ENCODE measurements at places on chromosomes 6 and 20.

DNA sequence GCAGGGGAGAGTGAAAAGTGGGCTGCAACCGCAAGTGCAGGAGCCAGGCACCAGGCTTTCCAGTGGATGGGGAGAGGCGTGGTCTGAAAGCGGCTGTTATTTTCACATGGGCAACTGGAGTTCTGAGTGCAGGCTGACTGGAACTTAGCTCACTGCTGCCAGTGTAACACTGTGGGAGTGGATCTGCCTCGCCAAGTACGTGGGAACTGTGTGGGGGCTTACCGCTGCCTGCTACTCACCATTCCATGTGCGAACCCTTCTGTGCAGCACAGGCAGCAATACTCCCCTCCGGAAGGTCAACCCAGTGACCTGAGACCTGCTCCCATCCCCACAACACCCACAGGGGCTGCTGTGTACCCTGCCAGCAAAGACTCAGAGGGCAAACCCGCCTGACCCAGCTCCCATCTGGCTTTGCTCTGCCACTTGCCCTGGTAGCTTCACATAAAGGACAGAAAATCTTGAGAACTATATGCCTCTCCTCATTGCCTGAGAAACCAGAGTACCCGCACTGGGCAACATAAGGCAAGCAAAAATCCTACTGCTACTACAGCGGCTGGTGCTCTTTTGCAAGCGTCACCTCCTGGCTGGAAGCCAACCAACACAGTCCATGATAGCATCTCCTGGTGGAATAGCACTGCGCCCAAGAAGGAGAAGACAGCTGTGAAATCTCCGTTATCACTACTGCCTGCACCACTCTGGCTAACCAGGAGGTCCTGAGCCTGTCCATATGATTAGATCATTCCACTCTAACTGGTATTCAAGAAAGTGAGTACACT, 54.4 kb upstream of the SIRPG start:
- DNase-seq = no peak

DNA sequence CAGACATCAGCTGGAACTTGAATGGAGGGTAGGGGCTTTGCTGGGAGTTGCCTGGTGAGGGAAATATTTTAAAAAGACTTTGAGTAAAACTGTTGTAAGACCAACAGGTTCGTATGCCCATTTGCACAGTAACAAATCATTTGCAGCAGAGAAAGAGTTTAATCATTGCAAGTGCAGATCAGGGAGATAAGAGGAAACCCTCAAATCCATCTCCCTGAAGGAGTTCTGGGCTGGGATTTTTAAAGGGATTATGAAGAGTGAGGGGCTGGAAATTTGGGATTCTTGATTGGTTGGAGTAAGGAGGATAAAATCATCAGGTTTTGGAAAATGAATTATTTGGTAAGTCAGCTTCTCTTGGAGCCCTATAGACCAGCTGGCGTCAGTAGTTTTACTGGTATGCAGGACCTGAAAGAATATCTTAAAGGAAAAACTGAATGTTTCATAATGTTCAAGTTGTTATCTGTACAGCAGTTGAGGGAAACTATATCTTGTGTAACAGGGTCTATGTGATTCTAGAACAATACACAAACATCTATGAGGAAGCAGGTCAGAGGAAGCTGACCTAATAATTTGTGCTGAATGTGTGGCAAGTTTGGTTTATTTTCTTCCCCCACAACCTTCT, 295.5 kb downstream of the PLCB1 start:
- no peak for DNase-seq

DNA sequence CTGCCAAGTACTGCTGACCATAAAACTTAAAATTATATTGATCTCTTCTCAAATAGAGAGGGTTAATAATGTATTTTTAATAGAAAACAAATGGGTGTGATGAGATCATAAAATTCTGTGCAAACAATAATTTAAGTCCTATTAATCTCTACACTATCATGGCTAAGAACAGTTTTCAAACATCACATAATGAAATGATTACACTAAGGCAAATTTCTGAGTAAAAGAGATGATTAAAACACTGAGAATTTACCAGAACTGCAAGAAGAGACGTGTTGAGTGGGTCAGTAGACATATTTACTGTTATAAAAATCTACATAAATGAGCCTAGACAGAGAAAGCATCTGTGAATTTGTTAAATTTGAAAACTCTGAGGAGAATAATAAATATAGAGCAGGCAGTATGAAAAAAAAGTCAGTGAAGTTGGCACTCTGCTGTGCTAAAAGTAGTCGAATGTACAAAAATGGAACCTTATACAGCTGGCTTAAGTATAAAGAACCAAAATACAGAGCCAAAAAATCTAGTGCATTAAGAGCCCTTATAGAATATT, 302.6 kb upstream of the MANEA start:
- DNase-seq = no peak

DNA sequence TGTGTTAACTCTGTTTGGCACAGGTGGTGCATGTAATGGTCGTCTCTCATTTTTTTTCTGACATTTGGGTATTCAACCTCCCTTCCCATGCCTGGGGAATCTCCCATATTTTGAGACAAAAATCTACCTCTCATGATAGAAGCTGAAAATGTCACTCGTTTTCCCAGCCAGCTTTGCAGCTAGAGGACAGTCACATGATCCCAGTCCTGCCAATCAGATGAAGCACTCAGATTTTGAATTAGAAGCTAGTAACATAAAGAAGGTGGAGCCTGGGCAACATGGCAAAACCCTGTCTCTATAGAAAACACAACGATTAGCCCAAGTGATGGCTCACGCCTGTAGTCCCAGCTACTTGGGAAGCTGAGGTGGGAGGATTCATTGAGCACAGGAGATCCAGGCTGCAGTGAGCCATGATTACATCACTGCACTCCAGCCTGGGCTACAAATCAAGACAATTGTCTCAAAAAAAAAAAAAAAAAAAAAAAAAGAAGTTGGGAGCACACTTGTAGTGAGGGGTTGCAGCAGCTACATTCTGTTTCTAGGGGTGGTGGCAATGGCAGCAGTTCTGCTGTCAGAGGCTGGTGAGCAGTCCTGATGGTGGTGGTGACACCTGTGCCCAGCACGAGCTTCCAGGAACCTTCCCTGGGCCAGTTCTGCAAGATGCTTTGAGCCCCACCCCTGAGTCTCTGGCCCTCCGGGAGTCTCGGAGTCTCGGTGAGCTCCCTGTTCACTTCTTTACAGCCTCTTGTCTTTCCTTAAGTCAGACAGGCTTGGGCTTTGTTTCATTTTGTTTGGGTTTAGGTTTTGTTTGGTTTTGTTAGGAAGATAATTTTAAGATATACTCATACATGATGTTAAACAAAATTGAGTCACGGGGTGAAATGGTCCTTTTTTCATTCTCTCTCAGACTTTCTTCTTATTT, 94.1 kb upstream of the KCNG1 start:
- no peak for DNase-seq

DNA sequence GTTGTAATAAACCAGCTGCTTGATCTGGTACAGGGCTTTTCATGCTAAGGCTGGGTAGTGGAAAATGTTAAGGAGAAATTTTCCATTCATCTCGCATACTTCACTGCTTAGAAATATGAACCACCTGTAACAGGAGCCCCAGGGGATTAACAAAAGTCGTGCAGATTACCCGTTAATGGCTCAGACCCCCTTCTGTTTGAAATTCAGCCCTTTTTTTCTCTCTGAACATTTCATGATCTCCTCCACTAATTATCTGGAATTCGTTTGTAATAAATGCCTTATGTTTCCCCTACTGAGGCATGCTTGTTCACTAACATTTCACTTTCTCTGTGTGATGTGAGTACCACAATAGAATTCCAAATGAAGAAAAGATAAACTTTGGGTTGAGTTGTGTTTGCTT, 336.4 kb upstream of the HSF2 start:
- no peak for DNase-seq

GRCh38 chr6:119348748-119349360, 707 bp downstream of the MAN1A1 start:
- DNase-seq = no peak

DNA sequence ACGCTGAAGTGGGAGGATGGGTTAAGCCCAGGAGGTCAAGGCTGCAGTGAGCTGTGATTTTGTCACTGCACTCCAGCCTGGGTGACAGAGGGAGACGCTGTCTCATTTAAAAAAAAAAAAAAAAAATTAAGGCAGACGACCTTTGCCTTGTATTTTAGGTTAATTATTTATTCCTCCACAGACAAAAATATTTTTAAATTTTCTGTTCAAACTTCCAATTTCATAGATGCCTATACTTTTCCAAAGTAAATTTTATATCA, 6.3 kb upstream of the SMIM28 start:
- no peak for DNase-seq

GRCh38 chr20:35467339-35468224, 12.2 kb downstream of the CEP250 start:
- no peak for DNase-seq

GRCh38 chr6:52186480-52186879, 305 bp downstream of the IL17A start:
- no peak for DNase-seq

DNA sequence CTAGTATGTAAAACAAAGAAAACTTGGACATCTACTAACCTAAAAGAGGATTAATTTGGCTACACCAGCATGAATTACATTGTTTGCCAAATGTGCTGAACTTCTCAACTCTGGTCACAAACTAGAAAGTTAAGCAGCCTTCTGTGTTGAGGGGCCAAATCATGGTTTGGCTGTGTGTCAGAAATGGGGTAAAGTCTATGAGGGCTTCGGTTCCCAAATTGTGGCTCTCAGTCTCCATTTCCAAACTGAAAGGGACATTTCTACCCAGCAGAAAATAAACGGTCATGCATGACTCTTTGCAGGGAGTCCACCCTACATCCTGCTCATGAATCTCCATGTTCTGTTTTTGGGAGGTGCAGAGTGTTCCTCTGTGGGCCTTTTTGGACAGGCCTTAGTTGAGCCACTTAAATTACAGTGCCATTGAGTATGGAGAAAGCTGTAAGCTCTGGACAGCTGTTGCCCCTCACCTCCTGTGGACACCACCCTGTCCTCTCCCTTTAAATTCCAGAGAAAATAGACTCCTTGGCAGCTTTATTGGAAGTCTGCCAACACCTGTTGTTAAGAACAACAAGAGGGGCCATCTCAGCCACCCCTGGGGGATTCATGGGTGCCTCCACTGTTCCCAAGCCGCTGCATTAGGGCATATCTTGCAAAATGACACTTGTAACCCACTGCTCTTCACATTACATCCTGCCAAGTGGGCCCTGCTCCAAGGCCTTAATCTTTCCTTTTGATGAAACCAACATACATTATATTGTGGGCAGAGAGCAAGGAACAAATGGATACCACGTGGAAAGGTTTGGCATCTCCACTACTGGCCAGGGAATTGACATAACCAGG, 27.5 kb upstream of the SNRPC start:
- no peak for DNase-seq

DNA sequence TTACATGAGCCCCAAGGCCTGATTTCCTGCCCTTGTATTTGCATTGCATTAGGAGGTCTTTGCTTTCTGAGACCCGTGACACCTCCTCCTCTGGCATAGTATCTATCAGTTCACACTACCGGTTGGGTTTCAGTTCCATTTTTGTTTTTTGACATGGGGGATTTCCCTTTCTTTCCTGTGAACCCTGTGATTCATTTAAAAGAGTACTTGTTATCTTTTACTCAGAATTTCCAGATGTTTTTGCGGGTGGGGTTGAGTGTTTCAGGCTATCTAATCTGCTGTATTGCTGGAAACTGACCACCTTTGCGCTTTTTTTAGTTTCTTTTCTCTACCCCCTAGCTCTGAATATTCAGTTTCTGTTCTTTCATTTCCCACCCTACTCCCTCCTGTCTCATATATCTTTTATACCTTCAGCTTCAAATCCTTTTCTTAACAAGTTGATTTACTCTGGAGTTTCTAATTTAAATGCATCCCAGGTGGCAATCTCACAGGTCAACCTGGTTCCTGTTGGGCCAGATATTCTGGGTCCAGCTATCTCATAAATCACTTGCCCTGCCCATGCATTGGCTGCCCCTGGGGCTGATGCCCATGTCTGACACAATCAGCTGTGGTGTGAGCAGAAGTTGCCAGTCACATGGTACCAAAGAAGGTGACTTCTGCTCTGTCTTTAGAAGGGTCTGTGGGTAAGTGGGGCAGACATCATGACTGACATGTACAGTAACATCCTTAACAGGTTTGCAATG, 14.3 kb upstream of the NCOA3 start:
- DNase-seq = no peak

GRCh38 chr6:17473554-17473953, 80.2 kb downstream of the CAP2 start:
- DNase-seq = no peak

DNA sequence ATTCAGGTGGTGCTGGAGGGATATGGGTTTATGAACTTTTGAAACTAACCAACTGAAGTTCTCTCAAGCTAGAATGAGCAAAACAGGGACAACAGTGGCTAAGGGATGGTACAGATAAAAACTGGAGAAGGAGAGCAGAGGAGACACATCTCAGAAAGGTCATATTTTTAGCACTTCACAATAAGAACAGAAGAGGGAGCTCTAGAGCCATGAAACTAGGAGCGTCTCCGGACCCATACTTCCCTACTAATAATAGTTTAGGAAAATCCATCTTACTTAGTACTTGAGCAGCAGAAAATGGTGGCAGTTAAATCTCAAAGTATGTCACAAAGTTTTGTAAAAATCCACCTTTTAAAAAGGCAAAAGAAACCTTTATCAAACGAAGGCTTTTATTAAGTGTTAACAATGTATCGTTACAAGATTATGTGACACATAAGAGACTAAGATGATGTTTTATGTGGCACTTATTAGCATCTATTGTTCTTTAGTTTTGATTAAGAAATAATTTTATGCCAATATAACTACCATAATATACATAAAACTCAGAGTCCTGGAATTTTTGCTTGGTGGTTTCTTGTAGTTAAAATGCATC, 278.6 kb downstream of the TBC1D32 start:
- DNase-seq = no peak

DNA sequence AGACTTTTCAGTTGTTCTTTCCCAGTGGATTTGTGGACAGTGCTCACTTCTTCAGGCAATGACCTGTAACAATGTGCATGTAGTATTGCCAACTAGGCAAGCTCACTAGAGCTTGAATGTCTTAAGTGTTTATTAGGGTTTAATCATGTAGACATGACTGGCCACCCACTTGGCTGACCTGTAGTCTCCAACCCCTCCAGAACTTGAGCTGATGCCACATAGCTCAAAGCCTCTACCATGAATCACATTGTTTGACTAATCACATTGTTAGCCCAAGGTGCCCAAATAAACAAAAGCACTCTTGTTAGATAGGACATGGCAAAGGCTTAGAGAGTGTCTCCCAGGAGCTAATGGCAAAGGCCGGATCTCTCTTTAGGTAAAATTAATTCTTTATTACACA, 272.7 kb downstream of the GRIK2 start:
- no peak for DNase-seq

All from GDM1 (cell line).